Fibroblast of gingiva (primary cell): ENCODE measurements at places on chromosomes 16 and 17.
A peak's percentile ranks its signal among the peaks of the same experiment; 100 is the strongest.

GRCh38 chr17:66675991-66676371 lies 158.9 kb upstream of the CACNG5 start:
- DNase-seq = peak; percentile 98

DNA sequence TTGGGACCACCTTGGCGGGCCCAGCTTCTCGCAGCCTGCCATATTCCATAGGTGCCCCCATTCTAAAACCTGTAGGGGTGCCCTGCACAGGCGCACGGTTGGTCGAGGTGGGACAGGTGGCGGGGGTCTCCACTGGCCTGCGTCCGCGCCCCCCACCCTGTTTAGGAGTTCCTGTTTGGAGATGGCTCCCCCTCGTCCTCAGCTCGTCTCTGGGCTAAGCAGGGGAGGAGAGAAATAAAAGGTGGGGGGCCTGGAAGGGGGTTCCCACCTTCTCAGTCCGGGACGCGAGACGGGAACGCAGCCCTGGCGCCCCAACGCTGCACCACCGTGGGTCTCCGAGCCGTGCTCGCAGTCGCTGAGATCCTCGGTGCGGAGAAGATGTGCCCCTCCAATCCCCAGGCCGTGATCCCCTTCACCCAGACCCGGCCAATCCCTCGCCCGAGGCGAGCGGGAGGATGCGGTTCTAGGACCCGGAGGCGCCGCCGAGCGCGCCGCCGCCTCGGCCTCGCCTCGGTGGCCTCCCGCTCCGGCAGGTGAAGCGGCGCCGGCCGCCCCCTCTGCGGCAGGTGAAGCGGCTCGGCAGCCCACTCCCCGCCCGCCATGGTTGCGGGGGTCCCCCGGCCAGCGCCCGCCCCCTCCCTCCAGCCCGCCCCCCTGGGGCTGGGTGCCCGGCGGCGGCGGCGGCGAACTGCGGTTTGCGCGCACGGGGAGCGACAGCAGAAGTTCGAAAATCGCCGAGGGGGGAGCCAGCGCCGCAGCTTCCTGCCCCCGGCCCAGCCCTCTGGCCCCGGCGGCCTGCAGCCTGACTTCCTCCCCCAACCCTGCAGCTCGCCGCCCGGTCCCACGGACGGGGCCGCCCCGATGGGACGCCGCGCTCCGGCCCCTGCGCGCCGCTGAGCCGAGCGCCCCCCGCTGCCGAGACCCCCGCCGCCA lies at the start of gene FMNL1:
Gene FMNL1 (plus strand): TSS at position 805 of the 933 bp plus-strand sequence. CDS start 240 bp downstream, outside the sequence.
- no peak for DNase-seq

- no peak for DNase-seq
These were observed 20.3 kb downstream of the COPRS start for GRCh38 chr17:31838636-31839225.

GRCh38 chr16:71555230-71555891 lies 21.5 kb downstream of the TAT start:
- no peak for DNase-seq

- no peak for DNase-seq
These were observed 51.7 kb upstream of the GSE1 start for GRCh38 chr16:85561248-85562092.

- DNase-seq = no peak
These were observed 188.5 kb downstream of the MAP2K6 start for GRCh38 chr17:69602972-69603371.

DNA sequence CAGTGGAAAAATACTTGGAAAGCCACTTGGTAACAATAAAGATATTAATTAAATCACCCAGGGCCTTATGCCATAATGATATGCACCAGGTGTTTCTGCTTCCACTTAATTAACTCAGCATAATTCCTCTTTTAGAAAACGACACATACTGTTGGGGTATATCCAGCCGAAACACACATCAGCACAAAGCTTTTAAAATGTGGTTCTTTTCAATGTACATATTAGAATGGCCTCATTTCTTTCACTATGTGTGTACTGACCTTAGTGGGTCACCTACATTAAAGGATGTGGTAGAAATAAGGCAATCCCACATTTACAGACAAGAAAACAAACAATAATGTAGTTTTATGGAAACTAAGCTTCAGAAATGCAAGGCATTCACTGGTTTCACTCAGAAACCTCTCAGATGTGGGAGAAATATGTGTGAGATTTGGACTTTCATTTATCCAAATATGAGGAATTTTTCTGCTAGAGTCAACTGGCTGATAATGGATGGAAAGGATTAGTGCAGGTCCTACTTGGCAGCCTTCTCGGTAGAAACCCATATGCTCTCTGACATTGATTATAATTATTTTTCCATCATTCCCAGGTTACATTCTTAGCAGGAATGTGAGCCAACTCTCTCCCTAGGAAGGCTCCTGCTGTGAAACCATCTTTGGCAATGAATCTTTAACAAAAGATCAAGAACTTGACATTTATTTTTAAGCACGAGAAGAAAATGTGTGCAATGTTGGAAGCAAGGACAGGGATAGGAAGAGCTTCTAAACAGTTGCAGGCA lies 66.7 kb upstream of the DHX40 start:
- peak; percentile 52 for DNase-seq

DNA sequence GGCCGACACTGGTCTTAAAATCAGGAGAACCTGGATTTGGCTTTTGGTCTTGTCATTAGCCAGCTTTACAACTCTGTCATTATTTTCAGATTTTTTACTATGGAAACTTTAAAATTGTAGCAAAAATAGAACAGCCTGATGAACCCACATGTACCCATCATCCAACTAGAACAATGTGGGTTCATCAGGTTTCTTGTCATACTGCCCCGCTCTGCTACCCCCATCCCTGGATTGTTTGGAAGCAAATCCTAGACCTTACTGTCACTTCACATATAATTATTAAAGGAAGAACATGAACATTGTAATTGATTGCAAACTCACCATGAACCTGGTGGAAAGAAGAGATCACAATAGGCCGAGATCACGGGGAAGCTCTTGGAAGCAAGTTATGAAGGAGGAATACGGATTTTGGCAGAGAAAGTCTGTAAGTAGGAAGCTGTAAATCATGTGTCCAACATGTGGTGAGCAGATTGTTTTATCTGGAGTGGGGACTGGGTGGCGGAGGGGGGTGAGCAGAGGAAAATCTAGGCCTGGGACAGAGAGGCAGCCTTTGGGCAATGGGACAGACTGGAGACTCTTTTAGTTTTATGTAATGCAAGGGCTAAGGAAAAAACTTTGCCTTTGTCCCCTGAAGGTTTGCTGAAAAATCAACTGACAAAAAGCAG lies 67.0 kb downstream of the PITPNC1 start:
- DNase-seq = peak; percentile 62

- DNase-seq = no peak
These were observed 653 bp downstream of the FANCA start for GRCh38 chr16:89815639-89816348.
